ENCODE measurements at places on chromosomes 3 and 15.

DNA sequence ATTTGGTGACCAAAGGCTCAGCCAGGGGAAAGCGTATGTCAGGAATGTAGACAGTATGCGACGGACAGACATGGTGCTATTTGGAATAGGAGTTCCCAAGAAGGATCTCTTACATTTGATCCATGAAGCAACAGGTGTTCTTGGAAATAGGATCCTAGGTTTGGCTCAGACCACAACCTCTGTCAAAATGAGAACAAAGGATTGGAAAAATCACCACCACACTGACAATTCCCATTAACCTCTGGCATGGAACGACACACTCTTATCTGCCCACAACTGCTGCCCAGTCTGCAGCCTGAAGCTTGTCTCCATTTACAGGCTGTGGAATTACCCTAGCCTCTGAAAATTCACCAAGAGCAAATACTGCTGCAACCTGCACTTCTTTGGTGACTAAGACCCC lies 33.6 kb upstream of the LRRN1 start:
- DNase-seq = no peak

GRCh38 chr15:61037031-61037430 lies 192.1 kb downstream of the RORA start:
- no peak for DNase-seq

DNA sequence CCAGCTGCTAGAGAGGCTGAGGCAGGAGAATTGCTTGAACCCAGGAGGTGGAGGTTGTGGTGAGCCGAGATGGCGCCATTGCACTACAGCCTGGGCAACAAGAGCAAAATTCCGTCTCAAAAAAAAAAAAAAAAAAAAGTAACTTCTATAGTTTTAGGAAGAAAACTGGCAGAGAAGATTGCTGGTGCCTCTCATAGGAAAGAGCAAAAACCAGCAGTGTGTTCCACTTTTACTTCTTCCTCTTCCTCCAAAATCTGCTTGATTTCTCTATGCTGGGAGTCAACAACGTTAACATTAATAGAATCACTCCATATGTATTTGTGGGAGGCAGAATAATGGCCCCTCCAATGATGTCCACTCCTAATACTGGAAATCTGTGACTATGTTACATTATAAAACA lies 12.5 kb upstream of the NR1D2 start:
- DNase-seq = no peak

DNA sequence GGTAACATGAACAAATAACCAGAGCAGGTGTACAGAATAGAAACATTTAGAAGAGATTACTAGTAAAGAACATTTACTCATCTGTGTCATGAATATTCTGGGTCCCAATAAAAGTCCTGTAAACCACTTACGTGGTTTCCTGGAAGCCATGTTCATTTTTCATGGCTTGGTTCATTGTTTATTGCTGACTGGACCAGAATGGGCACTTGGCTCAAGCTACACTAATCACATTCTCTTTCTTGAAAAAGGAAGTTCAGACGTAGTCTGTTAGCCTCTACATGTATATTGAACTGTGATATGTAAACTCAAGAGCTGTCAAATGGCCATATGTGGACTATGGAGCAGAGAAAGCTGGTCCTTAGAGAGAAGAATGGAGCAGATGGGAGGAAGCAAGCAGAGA lies 138.3 kb upstream of the FAM3D start:
- no peak for DNase-seq
